ENCODE measurements at places on chromosomes 2 and 18.
A peak's percentile ranks its signal among the peaks of the same experiment; 100 is the strongest.

DNA sequence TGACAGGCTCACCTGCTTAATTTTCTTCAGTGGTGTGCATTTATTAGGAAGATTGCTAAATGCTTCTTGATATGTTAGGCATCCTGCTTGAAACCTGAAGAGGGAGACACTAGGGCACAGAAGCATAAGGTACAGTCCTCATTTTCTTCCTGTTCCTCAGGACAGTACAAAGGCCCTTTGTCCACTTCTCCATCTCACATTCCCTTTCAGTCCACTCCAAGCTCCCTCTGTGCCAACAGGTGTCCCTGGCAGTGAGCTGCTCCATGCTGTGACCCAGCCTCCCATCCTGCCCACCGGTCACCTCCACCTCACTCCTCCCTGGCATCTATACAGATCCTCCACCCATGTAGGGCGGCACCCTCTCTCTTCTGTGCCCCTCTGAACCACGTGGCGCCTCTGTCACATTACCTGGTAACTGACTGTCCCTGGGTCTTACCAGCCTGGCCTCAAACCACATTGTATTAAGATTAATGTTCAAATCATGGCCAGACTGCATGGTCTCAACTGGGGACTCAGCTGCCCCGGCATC lies 162.8 kb downstream of the VAPA start:
- DNase-seq, result no peak

GRCh38 chr2:73832930-73833329 lies 4.2 kb downstream of the STAMBP start:
- DNase-seq, result peak; percentile 45

GRCh38 chr2:55365303-55365702 lies 54.4 kb downstream of the CCDC88A start:
- no peak for DNase-seq

DNA sequence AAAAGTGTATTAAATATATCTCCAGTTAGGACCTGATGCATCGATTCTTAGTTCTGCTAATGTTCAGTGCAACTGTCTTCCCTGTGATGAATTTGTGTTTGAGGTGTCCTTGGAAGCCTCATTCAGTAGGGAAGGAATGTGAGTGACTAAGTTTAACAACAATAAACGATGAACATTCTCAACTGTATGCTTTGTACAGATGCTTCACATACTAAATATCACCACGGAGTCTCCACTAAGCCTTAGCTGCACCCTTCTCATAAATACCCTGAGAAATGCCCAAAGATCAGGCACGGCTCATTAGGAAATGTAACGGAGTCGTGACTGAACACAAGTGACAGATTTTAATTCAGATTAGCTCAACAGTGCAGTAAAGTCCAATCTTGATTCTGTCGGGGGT lies 24.4 kb upstream of the AGFG1 start:
- peak; percentile 68 for DNase-seq

- no peak for DNase-seq
Measured at GRCh38 chr2:134181219-134181618, 72.7 kb upstream of the MGAT5 start.

DNA sequence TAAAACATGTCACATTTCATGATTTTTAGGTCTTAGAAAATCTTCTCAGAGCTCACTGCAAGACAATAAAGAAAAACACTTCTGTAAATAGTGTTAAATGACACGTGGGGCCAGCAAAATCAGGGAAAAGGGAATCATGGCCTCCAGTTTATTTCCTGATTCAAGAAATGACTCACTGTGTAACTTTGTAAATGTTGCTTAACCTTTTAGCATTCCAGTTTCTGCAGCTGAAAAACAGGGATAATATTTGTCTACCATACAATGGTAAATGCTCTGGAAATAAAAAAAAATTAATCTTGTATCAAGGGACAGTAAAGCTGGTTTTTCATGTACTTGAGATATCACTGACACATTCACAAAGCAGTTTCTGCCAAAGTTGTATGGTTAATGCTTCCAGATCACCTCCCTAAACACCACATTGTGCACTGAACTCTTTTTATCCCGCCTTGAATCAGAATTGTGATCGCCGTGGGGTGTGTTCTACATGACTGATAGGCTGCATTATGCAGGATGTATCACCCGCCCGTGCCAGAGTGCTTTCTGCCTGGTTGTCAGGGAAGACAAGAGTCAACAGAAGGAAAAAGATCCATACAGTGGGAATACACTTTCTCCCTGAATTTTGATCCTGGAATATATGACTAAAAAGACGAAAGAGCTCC lies 238.8 kb downstream of the IKZF2 start:
- peak; percentile 81 for DNase-seq

DNA sequence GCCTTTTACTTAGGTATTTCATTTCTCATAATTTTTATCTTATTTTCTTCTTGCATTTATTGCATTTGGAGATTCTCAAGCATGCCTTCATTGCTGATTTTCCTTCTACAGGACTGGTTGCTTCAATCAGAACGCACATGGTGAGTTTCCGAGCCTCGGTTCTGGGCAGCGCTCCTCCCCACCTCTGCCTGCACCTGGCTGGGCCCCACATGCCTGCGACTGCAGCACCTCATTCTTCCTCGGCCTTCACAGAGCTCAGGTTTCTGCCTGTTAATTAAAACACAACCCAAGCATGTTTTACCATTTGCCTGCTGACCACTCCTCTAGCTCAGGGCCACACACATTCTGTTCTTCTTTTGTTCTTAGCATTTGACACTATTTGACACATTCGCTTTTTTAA lies 398.8 kb downstream of the GALR1 start:
- DNase-seq, result no peak

GRCh38 chr18:55585920-55586561 lies 2.0 kb downstream of the TCF4 start:
- peak; percentile 42 for DNase-seq

All from fibroblast of mammary gland (primary cell).